ENCODE measurements at places on chromosomes 7 and 10. TPM values are rescaled to one million over a fixed set of nuclear protein-coding genes. Genes with fewer than 3 reads are reported as not detected.

The NEURL1 gene
- total RNA-seq = 0.22 TPM

The ORC5 gene
- total RNA-seq = 20.2 TPM

The MLXIPL gene
- total RNA-seq = 3.0 TPM

DNA sequence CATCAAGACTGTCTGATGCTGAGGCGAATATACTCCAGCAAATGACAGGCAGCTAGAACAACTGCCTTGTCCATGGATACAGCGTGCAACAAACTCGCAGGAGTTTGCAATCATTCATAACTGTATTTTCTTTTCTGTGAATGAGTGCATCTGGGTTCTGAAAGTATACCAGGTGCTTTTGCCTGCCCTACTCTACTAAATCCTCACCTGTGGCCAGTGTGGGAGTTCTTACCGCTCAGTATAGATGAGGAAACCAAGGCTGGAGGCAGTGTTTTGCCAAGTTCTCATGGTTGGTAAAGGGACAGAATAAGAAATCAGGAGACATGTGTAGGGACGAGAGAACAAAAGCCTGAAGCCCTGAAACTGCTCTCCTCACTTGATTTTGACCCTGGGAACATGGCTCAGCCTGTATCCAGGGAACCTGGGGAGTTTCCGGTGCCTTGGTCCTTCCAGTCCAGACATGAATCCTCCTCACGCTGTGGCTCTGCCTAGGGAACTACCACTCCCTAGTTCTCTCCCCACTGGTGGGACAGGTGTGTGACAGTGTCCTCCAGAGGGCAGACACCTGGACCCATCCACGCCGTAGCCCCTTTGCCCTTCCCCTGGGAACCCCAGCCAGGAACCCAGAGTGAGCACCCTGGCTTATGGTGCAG is 142.0 kb downstream of the CDH23 start:
- no peak overlapping the region for H3K4me3 ChIP-seq
- no peak for DNase-seq
- no peak overlapping the region for H3K27ac ChIP-seq
- peaks cover 76% of the 10 kb centered on the region for H3K27me3 ChIP-seq
- H3K4me1 ChIP-seq = no peaks in the 10 kb centered on the region

DNA sequence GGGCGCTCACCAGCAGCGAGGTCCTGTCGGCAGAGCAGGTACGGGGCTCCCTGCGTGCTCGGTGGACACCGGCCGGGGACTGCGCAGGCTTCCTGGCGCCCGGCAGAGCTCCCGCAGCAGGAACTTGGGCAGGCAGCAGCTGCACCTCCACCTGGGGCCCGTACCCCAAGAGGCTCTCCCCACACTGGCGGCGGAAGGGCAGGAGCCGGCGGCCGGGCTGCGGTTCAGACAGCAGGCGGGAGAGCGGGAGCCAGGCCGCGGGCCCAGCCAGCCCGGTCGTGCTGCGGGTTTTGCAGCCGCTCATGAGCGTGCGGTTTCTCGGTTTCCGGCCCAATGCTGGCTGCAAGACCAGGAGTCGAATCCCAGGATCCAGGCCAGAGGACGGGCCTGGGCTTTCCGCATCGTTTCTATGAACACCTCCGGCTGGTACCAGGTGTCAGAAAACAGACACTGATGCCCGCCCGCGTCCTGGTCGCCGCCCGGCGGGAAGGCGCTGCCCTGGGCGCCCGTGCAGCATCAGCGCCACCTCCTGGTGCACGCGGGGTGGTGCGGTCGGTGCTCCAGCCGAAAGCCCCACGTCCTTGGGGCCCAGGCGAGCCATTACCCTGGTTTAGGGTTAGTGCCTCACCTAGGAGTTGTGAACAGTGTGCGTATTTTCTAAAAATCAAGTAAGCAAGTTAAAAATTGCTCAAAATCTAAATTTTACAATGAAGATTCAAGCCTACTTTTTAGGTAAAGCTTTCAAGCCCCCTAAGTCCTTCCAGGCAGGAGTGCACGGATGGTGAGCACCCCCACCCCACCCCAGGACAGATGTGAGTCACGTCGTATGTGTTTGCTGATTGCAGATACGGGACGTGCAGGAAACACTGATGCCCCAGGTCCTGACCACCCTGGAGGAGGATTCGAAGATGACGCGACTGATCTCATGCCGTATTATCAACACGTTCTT is 47.4 kb upstream of the PRKAR1B start:
- H3K27ac ChIP-seq = no peak overlapping the region
- peak; percentile 45 for DNase-seq
- no peaks in the 10 kb centered on the region for H3K27me3 ChIP-seq
- peaks cover 59% of the 10 kb centered on the region for H3K36me3 ChIP-seq
- no peak overlapping the region for H3K4me3 ChIP-seq

- H3K36me3 ChIP-seq = no peaks in the 10 kb centered on the region
- H3K4me3 ChIP-seq = no peak overlapping the region
- no peak for DNase-seq
- no peaks in the 10 kb centered on the region for H3K27me3 ChIP-seq
Measured at GRCh38 chr7:151565541-151565940, 45.8 kb upstream of the RHEB start.

DNA sequence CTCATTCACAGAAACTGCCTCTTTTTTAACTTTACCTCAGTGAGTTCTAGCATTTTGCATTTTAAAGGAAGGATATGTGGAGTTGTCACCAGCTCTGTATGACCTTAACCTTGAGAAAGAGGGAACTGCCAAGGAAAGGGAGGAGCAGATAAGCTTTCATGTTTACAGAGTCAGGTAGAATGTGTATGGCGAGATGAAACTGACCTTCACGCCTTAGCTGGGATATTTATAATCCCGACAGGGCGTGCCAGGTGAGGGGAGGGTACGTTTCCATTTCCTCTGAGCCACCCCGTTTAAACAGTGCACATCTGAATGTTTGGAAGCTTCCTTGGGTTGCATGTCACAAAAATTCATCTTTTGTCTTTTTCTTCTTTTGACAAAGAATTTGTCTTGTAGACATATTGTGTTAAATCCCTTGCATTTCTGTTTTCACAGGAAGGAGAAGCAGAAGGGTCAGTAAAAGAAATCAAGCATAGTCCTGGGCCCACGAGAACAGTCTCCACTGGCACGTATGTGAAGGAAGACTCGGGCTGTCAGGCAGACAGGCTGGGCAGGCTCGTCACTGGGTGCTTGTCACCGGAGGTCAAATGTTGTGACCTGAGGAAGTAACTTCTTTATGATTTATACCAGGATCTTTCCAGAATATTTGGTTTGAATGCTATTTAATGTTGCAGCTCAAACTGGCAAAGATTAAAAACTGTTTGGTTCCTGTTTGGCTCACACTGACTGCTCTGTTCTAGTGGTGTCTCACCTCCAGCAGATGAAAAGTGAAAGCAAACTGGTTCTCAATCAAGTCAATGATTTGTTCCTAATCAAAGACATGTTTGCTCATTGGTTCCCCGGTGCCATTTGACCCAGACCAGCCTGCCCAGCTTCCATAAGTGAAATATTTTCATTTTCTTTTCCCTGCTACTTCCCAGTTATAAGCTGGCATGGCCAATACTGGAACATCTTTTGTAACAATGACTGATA is 16.2 kb downstream of the OPTN start:
- no peaks in the 10 kb centered on the region for H3K4me1 ChIP-seq
- H3K36me3 ChIP-seq = peaks cover 18% of the 10 kb centered on the region
- no peak overlapping the region for H3K27ac ChIP-seq
- no peaks in the 10 kb centered on the region for H3K27me3 ChIP-seq

GRCh38 chr7:96233528-96234154 is 88.3 kb downstream of the SLC25A13 start:
- H3K4me3 ChIP-seq = no peak overlapping the region
- no peaks in the 10 kb centered on the region for H3K27me3 ChIP-seq
- peaks cover 40% of the 10 kb centered on the region for H3K4me1 ChIP-seq
- H3K36me3 ChIP-seq = peaks cover 9% of the 10 kb centered on the region

GRCh38 chr7:7786595-7786994 is 68.2 kb upstream of the RPA3 start:
- H3K4me1 ChIP-seq = no peaks in the 10 kb centered on the region
- DNase-seq = no peak
- no peak overlapping the region for H3K27ac ChIP-seq
- no peaks in the 10 kb centered on the region for H3K27me3 ChIP-seq
- H3K4me3 ChIP-seq = no peak overlapping the region
- H3K36me3 ChIP-seq = no peaks in the 10 kb centered on the region

DNA sequence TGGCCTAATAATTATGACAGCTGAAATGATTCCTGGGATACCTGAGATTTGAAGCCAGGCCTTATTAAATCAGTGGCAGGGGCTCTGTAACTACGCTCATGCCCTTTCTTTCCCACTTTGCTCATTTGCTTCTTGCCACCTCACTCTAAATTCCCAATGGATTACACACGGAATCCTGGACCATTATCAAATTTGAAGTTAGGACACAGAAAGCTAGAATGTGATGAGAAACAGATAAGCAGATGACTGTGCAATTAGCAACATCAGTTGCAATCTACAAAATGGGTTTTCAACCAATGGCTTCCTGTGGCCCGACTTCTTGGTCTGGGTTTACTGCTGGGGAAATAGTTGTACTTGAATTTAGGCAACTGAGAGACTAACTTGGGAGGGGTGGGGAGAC is 374.3 kb downstream of the INHBA start:
- H3K4me1 ChIP-seq = no peaks in the 10 kb centered on the region

DNA sequence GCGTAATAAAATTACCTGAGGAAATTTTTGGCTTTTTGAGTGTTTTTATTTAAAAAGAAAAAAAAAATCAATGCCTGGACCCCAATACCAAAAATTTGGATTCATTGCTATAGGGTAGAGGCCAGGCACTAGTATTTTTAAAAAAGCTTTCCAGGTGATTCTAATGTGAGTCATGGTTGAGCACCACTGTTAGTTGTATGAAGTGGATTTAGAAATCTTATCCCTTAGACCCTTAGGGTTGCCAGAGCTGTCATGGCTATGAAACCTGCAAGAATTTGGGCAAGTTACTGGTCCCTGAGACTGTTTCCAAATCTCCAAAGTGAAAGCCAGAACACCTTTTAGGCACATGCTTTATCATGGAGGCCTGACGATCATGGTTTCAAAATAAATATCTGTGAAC is 262.5 kb downstream of the AHR start:
- peaks cover 16% of the 10 kb centered on the region for H3K36me3 ChIP-seq
- H3K4me3 ChIP-seq = no peak overlapping the region
- peak overlapping the region; percentile 93 for H3K27ac ChIP-seq
- no peaks in the 10 kb centered on the region for H3K27me3 ChIP-seq

GRCh38 chr10:71316786-71317160 is 2.3 kb upstream of the SLC29A3 start:
- DNase-seq = no peak
- H3K27ac ChIP-seq = no peak overlapping the region
- no peak overlapping the region for H3K4me3 ChIP-seq
- H3K4me1 ChIP-seq = peaks cover 10% of the 10 kb centered on the region
- peaks cover 20% of the 10 kb centered on the region for H3K27me3 ChIP-seq

DNA sequence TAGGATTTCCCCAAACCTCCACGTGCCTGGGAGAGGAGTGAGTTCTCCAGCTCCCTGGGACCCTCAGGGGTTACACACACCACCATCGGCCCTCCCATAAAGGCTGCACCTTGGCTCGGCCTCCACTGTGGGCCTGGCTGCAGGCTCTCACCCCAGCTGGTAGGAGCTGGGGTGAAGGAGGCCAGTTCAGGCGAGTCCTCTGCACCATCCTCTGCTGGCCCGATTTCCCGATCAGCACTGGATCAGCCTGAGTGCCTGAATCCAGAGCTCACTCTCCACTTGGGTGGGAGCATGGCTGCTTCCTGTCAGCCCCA is 115.1 kb upstream of the RET start:
- DNase-seq = no peak
- no peak overlapping the region for H3K27ac ChIP-seq
- H3K4me1 ChIP-seq = peaks cover 12% of the 10 kb centered on the region
- H3K27me3 ChIP-seq = peaks cover 10% of the 10 kb centered on the region
- no peak overlapping the region for H3K4me3 ChIP-seq

DNA sequence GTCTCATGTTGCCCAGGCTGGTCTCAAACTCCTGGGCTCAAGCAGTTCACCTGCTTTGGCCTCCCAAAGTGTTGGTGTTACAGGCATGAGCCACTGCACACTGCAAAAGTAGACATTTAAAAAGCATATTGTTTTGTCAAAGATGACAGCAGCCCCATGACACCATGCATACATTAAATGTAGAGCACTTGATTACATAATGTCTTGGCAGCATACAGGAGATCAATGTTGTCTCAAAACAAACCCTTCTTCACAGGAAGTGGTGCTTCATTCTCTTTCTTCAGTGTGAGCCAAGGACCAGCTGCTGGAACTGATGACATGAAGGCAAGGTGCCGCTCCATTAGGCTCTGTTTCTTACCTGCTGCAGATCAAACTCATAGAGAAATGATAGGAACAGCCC is 218.4 kb downstream of the KLF6 start:
- no peaks in the 10 kb centered on the region for H3K27me3 ChIP-seq
- no peak overlapping the region for H3K27ac ChIP-seq
- no peaks in the 10 kb centered on the region for H3K36me3 ChIP-seq
- no peak for DNase-seq
- H3K4me3 ChIP-seq = no peak overlapping the region
- no peaks in the 10 kb centered on the region for H3K4me1 ChIP-seq

- H3K4me3 ChIP-seq = no peak overlapping the region
- DNase-seq = no peak
- no peaks in the 10 kb centered on the region for H3K4me1 ChIP-seq
Measured at GRCh38 chr10:105025092-105025491, 384.0 kb downstream of the SORCS3 start.

- H3K27ac ChIP-seq = no peak overlapping the region
- H3K4me3 ChIP-seq = no peak overlapping the region
- no peak for DNase-seq
- H3K36me3 ChIP-seq = no peaks in the 10 kb centered on the region
- no peaks in the 10 kb centered on the region for H3K4me1 ChIP-seq
- no peaks in the 10 kb centered on the region for H3K27me3 ChIP-seq
Measured at GRCh38 chr10:106897719-106898118, 266.8 kb downstream of the SORCS1 start.

DNA sequence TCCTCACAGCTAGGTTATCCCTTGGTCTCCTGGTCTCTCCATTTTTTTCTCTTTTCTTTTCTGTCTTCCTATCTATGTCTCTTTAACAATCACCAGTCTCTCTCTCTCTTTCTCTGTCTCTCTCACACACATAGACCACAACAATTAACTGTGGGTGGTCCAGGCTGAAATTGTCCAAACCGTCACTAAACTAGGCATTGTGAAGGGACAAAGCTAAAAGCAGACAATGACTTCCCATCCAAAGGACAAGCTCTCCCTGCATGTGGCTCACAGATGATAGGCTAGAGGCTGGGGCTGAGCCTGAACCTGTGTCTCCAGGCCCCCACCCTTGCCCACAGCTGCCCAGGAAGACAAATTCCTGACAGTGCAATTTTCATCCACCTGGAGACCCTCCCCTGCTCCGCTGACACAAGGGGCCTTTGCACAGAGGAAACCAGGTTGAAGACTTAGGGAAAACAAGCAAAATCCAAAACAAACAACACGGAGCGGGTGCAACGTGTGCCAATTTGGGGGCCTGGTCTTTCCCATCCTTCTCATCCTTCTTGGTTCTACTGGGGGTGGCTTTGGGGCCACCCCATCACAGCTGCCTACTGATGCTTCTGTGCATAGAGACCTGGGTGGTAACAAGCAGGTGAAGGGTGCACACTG is 755.4 kb downstream of the GRID1 start:
- H3K36me3 ChIP-seq = peaks cover 4% of the 10 kb centered on the region
- no peak for DNase-seq
- peaks cover 7% of the 10 kb centered on the region for H3K4me1 ChIP-seq
- no peak overlapping the region for H3K4me3 ChIP-seq
- no peaks in the 10 kb centered on the region for H3K27me3 ChIP-seq
- no peak overlapping the region for H3K27ac ChIP-seq

All from Calu3 (cell line).